Cerebellum (tissue), 4 donors: ENCODE measurements at places on chromosomes 16 and 17. TPM values are rescaled to one million over a fixed set of nuclear protein-coding genes. Genes with fewer than 3 reads are reported as not detected.

- no peak for DNase-seq
Observed at GRCh38 chr16:53014287-53014686, 38.4 kb downstream of the CHD9NB start.

DNA sequence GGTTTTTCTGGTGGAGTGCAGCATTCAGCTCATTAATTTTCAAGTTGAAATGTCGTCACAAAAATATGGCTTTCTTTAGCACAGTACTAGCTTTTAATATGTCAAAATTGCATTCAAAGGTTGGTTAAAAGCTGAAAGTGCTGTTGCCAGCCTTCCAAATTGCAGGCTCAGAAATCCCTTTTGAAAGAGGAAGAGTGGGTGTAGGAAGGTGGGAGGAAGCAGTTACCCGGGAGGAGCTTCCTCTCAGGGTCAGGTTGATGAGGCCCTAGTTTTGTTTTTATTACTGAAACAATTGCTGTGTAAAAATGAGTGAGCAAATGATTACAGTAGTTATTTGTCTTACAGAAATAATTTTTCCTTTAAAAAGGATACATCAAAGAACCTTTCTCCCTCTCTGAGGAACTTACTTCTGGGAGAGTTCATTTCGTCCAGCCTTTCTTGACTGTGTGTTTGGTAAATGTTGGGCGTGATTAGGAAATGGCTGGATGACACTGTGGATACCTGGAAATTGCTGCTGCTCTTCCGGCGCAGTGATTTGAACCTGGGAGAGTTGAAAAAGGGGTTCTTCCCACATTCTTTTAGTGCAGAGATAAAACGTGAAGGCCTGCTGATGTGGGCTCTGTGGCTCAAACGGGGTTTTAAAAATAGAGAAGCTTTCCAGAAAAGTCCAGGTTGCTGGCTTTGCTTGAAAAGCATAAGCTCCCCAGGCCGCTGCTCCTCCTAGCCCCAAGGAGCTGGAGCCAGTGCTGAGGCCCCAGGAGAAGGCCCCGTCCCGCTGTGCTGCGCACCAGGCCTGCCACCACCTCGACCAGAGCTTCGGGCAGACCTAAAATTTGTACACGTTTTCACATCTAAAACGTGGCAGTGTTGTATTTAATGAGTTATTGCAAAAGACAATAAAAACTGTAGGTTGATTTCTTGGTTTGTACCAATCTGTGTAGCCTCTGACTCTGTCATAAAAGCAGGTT is 41.7 kb downstream of the SEC14L1 start:
- DNase-seq: no peak

Gene SHMT1
- 9.9 TPM for total RNA-seq

DNA sequence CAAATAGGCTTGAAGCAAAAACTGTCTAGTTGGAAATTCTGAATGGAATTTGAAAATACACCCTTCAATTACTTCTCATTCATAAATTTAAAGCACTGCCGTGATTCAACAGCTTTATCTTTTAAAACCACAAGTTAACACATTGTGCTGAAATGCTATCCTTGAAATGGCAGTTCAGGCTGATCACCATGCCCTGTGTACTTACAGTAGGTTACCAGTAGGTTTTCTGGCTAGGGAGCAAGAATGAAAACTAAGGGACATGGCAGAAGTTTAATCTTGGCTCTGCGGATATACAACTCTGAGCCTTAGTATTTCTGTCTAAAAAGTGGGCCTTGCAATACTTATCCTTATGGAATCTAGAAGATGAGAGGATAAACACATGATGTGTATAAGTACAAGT is 28.0 kb downstream of the NXPH3 start:
- no peak for DNase-seq

Gene SLC6A2
- total RNA-seq: 2.4 TPM

DNA sequence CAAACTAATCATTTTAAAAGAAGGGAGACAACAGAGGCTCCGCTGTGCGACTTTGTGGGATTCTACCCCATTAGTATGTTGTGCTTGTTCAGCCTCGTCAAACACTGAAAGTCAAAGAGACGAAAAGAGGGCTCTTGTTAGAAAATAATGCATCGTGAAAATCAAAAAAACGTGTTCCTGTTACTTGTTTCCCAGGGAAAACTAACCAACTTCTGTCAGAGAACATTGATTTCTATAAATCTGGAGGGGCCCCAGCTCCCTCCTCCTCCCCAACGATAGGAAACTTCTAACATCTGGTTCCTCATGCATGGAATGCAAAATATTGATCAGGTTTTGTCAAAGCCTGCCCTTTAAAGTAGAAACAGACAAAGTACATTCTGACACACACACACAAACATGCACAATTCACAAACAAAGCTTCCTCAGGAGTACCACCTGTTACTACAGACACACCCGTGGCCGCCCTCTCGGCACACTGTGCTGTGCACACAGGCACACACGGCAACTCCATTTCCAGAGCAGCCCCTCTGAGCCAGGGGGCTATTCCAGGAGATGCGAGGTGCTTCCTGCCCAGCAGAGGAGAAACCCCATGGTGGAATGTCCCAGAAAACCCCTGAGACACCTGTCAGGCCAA is 151.3 kb downstream of the ZFHX3 start:
- DNase-seq: no peak

GRCh38 chr17:56057869-56058268 is 95.4 kb upstream of the ANKFN1 start:
- DNase-seq: no peak

GRCh38 chr16:1960665-1961630 is 1.6 kb downstream of the NDUFB10 start:
- DNase-seq: no peak

DNA sequence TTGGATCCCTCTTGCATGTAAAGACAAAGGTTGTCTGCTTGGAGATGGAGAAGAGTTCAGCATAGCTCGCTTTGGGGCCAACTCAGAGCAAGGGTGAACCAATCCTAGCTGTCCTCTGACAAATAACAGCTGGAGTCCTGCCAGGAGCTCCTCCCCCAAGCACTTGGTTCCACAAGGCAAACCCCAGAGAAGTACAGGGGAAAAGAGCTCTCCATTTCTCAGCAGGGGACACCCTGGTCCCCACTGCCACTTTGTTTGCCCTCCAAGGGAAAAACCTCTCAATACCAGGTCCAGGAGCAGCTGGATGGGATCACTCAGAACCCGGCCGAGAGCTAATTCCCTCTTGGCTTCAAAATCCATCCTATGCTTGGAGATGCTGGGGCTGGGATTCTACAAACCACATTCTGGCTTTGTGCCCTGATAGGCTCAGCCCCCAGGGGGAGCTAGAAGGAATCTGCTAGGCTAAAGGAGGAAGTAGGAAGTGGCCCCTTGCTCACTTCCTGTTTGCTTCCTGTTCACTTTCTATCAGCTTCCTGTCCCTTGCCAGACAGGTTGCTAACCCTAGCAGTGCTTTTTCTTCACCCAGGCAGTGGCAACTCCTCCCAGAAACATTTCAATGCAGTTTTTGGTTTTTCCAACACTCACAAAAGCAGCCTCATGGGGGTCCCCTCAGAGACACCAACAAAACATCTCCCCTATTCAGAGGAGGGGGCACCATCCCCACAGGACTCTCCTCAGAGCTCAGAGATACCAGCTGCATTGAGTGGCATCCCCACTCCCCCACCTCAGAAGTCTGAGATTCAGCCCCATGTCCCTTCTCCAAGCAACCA is 30.7 kb downstream of the CDRT4 start:
- no peak for DNase-seq
